ENCODE measurements at places on chromosomes 5 and 9. TPM values are rescaled to one million over a fixed set of nuclear protein-coding genes. Genes with fewer than 3 reads are reported as not detected.

DNA sequence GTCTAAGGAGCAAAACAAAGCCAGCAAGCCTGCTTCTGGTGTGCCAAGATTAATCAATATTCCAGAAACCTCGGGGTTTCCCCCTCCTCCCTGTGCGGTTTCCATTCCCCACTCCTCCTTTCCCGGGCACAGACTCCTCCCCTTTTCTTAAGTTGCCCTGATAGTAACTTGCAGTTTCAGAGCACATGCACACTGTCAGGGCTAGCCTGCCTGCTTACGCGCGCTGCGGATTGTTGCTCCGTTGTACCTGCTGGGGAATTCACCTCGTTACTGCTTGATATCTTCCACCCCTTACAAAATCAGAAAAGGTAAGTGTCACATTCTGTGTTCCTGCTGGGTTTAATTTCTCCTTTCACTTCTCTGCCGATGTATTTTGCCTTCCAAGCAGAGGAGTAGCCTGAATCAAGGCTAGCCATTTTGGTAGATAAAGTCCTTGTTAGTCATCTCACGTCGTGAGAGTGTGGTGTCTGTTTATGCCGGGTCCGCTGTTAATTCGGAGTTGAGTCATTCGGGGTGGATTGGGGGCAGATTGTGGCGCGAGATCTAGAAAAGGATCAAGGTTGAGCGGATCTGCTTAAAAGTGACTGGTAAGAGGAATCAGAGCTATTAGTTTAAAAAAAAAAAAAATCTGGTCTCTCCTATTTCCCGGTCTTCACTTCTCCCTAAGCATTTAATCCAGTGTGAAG lies at the start of gene SLC1A3:
TSS of gene SLC1A3 (plus strand) at position 179 of the 686 bp plus-strand sequence. CDS start 1,818 bp downstream, outside the sequence.
- DNase-seq, result peak; percentile 95

The RFESD gene
- total RNA-seq, result 6.2 TPM

DNA sequence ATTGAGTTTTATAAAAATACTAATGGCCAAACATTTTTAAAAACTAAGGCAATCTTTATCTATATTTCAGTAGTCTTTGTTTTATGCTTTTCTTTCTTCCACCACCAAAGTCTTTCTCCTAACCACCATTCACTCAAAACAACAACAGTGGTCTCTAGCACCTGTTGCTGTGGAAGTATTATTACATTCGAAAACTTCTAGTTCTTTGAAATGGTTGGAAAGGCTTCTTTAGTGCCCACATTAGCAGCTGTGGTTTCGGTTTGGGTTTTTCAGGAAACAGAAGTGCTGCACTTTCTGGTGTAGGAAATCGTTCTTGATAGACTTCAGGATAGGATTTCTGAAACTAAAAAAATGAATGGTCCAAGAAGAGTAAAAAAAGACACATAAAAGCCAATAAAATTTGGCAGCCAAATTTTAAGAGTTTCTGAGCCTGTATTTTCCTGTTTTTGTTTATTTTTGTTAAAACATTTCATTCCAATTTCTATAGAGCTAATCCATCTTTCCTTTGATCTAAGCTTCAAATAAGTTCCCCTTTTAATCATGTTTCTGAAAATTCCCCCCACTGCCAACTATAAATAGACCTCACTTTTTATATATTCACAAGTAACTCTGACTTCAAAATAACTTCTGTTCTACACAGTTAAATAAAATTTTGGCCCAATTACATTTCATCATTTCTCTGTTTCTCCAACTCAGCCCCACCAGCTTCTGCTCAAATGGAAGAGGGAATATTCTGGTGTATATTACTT lies 102.2 kb downstream of the DEPDC1B start:
- peak; percentile 41 for DNase-seq

DNA sequence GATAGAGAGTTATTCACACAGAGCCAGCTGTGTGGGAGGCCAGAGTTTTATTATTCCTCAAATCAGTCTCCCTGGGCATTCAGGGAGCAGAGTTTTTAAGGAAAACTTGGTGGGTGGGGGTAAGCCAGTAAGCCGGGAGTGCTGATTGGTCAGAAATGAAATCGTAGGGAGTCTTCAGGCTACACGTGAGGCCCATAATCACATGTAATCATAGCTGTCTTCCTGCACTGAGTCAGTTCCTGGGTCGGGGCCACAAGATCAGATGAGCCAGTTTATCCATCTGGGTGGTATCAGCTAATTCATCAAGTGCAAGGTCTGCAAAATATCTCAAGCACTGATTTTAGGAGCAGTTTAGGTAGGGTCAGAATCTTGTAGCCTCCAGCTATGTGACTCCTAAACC lies 10.8 kb upstream of the TTC39B start:
- no peak for DNase-seq

The PCDHGA2 gene
- 10.4 TPM for total RNA-seq

DNA sequence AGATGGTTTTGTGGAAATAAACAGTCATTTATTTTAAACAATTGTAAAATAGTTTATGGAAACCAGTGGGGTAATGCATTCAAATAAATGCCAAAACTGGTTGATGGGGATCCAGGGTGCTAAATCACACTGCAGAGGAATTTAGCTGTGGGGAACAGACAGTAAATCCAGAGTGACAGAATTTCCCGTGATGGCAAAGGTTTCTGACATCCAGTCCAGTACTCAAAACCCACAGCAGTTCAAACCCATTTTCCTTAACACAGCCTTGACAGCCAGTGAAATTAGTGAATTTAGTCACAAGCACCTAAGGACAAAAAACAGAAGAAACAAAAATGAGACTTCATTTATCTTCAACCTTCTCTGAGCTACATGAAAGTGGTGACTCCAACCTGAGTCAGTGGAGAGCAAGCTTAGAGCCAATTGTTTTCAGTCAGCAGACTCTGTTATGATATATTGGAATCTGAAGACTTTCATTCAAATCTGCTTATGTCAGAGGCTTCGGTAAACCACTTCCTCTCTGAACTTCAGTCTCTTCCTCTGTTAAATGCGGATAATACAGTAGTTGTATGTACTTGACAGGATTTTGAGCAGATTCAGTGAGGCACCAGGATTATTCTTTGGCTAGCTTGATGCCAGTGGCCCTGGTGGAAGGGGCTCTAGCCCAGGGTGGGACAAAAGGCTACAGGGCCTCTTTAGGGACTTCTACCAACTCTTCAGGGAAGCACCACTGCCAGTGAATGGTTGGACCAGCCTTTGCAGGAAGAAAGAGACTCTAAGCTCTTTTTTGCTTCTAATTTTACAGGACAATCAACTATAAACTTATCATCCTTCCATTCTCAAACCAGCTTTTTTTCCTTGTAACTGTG lies 185.3 kb downstream of the MAPKAP1 start:
- DNase-seq, result no peak

The KIF4B gene
- total RNA-seq, result 0.11 TPM

GRCh38 chr5:157108976-157109375 lies at the start of gene HAVCR2:
Gene HAVCR2, minus strand, starts transcription at chr5:157109044. Its CDS starts 61 bp downstream, at chr5:157108983.
- no peak for DNase-seq

- DNase-seq, result no peak
Measured at GRCh38 chr9:107487521-107488374, 1.8 kb downstream of the KLF4 start.

- DNase-seq, result no peak
Measured at GRCh38 chr5:80437326-80437725, 29.5 kb downstream of the ZFYVE16 start.

DNA sequence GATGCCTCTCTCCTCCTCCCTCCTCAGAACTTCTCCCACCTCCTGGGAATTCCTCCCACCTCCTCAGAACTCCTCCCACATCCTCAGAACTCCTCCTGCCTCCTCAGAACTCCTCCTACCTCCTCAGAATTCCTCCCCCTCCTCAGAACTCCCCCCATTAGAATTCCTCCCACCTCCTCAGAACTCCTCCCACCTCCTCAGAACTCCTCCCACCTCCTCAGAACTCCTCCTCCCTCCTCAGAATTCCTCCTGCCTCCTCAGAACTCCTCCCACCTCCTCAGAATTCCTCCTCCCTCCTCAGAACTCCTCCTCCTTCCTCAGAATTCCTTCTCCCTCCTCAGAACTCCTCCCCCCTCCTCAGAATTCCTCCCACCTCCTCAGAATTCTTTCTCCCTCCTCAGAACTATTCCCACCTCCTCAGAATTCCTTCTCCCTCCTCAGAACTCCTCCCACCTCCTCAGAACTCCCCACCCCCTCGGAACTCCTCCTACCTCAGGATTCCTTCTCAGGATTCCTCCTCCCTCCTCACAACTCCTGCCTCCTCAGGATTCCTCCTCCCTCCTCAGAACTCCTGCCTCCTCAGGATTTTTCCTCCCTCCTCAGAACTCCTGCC lies 23.9 kb downstream of the SLC46A2 start:
- DNase-seq, result no peak

Data from spinal cord (tissue), 10 donors.